ENCODE measurements at places on chromosomes 6 and 20. TPM values are rescaled to one million over a fixed set of nuclear protein-coding genes. Genes with fewer than 3 reads are reported as not detected.

Gene OSER1
- polyA plus RNA-seq: 48.4 TPM

Gene TCP11
- polyA plus RNA-seq: not detected

Gene MYB
- 1.4 TPM for polyA plus RNA-seq

Gene APOBEC2
- polyA plus RNA-seq: 0.67 TPM

Gene SLC22A7
- not detected for polyA plus RNA-seq

Gene TFAP2D
- polyA plus RNA-seq: not detected

Gene OR12D3
- not detected for polyA plus RNA-seq

Gene DPPA5
- not detected for polyA plus RNA-seq

Gene BTNL2
- not detected for polyA plus RNA-seq

- DNase-seq: peak; percentile 59
Observed at GRCh38 chr6:339480-339879, 47.2 kb downstream of the DUSP22 start.

DNA sequence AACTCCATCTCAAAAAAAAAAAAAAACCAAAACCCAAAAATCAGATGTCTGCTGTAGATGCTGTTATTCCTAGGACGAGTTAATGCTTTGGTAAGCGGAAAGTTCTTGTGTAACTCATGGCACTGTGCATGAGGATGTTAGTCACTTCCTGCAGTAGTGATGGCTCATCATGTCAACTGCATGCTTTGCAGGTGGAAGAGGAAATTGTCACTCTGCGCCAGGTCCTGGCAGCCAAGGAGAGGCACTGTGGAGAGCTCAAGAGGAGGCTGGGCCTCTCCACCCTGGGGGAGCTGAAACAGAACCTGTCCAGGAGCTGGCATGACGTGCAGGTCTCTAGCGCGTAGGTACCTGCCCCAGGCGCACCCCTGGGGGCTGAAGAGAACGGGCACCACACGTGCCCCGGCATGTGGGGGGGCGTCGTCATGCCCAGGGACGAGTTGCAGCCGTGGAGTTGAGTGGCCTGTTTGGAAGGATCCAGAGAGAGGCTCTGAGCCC is 8.5 kb downstream of the TPD52L2 start:
- DNase-seq: no peak

DNA sequence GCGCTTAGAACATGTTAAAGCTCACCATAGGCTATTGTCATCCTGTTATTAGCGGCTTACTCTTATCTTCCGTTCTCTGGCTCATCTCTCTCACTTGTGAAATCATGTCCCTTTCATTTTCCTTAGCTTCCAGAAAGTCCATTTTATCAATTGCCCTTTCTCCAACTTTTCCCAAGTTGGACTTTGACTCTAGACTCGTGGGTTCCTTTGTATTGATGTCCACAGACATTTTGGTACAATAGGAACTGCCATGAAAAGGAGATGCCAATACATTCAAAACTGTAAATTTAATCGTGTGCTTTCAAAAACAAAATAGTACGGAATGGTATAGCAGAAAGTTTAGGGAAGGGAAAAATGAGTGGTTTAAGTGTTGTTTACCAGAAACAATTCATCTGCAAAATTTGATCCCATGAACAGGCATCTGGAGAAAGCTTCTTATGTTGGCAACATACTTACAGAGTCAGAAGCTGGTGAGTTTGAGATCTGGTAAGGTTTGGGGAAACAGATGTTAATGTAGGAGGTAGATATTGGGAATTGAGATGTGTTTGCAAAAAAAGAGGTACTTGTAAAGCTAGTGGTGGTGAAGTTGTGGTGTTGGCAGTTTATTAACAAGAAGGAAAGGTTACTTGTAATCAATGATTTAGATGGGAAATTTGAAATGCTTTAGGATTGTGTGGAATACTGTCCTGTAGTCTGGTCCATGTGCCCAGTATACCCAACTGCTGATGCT is 10.2 kb upstream of the HIVEP1 start:
- DNase-seq: no peak

- DNase-seq: peak; percentile 49
Observed at GRCh38 chr6:158803733-158804143, 15.4 kb downstream of the EZR start.

GRCh38 chr6:26311012-26311384 is 54.0 kb upstream of the BTN3A2 start:
- DNase-seq: peak; percentile 21

DNA sequence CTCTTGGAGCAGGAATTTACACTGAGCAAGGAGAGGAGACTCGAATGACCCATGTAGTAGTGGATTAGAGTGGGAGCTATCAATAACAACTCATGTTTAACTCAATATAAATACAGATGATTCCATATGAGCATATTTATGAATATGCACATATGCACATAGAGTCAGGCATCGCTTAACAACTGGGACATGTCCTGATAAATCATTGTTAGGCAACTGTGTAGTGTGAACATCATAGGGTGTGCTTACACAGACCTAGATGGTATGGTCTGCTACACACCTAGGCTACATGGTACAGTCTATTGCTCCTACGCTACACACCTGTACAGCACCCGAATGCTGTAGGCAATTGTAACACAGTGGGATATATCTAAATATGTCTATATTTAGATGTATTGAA is 75.9 kb upstream of the RALGAPA2 start:
- no peak for DNase-seq

GRCh38 chr6:154908723-154909122 is 86.4 kb upstream of the TIAM2 start:
- DNase-seq: no peak

DNA sequence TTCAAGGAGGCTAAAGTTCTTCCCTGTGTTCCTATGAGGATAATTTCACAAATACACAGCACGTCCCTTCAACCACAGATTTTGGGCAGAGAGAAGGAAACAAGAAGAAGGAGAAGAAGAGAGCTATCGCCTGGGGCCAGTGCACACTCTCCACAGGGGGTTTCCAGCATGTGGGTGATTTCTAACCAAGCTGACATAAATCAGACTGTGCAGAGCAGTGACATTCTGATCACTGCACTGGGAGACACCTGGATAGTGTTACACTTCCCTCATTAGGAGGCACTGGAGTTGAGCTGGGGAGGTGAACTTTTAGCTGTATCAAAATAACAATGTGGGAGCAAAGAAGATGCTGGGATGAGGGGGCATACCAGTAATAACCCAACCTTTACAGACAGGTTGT is 71.8 kb upstream of the CENPW start:
- no peak for DNase-seq

GRCh38 chr6:77502981-77503380 is 39.7 kb upstream of the HTR1B start:
- DNase-seq: no peak

- DNase-seq: no peak
Observed at GRCh38 chr6:81999826-82000225, 247.3 kb upstream of the TENT5A start.

- no peak for DNase-seq
Observed at GRCh38 chr6:165129086-165129485, 180.3 kb downstream of the C6orf118 start.

GRCh38 chr6:83808926-83809325 is 44.2 kb upstream of the RIPPLY2 start:
- DNase-seq: no peak

DNA sequence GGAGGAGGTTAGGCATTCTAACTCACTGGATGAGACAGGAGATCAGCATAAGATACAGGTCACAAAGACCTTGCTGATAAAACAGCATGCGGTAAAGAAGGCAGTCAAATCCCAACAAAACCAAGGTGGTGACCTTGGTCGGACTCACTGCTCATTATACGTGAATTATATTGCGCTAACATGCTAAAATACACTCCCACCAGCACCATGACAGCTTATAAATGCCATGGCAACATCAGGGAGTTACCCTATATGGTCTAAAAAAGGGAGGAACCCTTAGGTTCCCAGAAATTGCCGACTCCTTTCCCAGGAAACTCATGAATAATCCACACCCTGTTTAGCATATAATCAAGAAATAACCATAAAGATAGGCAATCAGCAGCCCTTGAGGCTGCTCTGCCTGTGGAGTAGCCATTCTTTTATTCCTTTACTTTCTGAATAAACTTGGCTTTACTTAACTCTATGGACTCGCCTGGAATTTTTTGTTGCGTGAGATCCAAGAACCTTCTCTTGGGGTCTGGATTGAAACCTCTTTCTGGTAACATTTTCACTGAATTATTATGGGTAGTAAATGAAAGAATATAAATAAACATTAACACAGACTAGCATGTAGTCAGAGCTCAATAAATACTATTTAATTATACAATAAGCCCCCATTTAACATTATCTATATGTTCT is 3.0 kb upstream of the LAMA4 start:
- DNase-seq: no peak

GRCh38 chr6:159713984-159714383 is 13.3 kb upstream of the WTAP start:
- DNase-seq: no peak

- DNase-seq: no peak
Observed at GRCh38 chr20:62548471-62548870, 72.7 kb upstream of the GATA5 start.

DNA sequence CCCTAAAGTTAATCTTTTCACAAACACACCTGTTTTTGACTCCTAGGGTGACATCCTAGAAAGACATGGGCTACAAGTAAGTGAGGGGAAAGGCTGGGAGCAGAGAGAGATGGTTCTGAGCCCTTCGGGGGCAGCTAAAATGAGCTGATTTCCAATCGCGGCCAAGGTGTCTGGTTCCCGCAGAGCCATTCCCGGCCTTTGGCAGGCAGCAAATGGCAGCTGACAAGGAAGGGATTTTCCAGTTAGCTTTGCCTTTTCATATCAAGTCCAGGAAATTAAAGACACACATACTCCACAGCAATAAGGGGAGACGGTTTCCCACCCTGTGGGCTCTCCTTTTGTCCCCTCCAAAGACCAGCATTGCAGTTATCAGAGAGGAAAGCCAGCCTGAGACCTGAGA is 228.5 kb downstream of the ZMYND8 start:
- no peak for DNase-seq

DNA sequence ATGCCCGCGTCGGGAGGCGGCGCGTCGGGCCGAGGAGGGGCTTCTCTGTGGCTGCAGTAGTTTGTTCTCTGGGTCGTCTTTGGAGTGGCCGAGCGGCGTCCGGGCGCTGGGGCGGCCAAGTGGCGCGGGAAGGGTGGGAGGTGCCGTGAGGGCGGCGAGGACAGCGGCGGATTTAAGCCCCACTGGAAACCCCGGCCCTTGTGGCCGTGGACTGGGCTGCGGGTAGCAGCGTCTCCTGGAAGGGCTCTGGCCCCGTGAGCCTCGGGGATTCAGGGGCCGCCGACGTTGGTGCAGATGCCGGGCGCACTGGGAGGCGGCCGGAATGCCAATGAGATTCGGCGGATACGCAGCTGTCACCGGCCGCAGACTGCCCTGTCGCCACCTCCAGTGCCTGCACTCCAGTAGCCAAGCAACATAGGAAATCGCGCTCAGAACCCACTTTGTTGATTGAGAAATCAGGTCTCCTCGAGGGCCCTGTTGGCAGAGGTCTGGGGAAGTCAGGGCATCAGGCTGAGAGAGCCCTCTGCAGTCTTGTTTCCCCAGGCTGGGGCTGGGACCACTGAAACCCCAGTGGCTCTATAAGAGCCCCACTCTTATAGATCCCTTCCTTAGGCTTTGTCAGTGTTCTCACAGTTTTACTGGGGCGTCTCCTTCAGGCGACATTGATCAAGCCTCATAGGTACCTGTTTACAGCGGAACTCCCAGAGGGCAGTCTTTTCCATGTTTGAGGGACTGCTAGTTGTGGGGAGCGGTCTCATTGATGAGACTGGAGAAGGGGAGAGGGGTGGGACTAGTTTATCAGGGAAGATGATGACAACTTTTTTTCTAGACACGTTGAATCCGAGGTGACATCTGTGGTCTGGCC is 642 bp downstream of the GZF1 start:
- no peak for DNase-seq

DNA sequence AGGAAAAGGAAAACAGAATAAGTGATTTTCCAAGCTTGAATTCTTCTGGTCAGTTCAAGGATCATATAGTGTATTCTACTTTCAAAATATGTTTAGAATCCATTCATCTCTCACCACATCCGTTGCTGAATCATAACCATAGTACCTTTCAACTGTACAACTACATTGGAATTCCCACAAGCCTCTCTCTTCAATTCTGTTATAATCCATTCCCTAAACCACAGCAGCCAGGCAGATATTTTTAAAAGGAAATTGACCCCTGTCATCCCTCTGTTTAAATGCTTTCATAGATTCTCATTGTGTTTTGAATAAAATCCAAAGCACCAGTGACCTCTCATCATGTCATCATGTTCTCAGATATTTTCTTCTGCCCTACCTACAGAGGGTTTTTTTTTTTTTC is 412.7 kb downstream of the GRIK2 start:
- DNase-seq: no peak

DNA sequence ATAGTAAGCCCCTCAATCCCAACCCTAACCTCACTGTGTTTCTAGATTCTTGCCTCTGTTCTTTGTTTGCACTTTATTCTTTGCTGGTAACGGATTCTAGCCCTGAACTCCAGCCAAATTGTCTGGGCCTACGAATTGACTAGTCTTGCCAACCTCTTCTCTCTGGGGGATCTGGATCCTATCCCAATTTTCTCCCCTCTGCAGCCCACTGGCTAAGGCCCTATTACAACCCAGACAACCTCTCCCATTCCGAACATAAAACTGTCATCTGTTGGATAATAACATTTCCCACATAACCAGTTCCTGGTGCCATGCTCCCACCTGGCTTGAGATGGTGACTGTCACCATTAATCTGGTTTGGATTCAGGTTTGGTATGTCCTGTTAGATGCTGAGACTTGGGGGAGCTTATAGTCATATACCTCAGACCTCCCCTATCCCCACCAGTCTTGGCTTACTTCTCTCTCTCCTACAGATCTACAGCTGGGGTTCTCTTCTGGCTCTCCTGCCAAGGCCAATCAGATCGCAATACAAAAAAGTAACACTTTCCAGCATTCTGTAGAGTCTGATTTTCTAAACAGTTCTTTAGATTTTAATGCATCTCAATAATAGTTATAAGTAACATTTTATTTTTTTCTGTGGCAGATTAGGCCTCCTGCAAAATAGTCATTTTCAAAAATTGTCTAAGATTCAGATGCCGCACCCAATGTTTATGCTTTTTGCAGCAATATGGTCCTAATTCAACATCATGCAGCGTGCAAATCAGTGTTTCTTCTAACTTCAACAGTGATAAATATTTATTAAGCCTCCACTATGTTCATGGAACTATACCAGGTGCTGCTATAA is 29.8 kb upstream of the AHI1 start:
- DNase-seq: no peak

- DNase-seq: no peak
Observed at GRCh38 chr6:1885576-1886011, 275.9 kb downstream of the FOXC1 start.

DNA sequence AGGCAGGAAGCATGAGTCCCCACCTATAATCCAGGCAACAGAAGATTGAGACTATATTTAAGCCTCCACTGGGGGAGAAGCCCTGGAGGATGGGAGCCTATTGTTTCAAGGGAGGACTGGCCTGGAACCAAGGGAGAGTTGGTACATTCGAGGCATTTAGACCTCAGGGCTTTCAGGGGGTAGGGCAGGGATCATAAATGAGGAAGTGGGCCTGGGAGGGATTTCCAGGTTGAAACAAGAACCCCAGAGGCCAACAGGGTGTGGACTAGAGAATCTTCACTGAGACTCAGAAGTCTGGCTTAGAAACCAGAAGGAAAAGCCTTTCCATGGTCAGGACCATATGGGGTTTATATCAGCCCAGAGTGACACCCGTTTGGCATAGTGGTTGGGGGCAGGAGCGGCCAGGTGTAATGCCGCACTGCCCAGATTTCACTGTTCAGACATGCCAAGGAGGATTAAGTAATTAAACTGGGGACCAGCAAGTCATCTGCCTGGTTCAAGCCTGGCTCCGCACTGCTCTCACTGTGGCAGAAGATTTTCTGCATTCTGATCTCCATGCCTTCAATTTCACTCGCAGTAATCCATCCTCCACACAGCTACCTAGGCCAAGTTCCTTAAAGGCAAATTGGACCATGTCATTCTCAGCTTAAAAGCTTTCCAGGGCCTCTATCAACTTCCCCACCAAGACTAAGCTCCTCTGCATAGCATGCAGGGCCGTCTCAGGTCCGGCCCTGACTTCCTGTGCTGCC is 17.8 kb downstream of the LRFN2 start:
- DNase-seq: no peak

Measured in CD4-positive, CD25-positive, alpha-beta regulatory T cell (primary cell).